ENCODE measurements at places on chromosomes 1 and 21. TPM values are rescaled to one million over a fixed set of nuclear protein-coding genes. Genes with fewer than 3 reads are reported as not detected.
A peak's percentile ranks its signal among the peaks of the same experiment; 100 is the strongest.

- no peak for DNase-seq
These were observed 93.0 kb downstream of the USH2A start for GRCh38 chr1:216330262-216330661.

- no peak for DNase-seq
These were observed 31.3 kb downstream of the NSL1 start for GRCh38 chr1:212760126-212760823.

- DNase-seq, result no peak
These were observed 45.1 kb downstream of the ATP2B4 start for GRCh38 chr1:203671521-203672278.

DNA sequence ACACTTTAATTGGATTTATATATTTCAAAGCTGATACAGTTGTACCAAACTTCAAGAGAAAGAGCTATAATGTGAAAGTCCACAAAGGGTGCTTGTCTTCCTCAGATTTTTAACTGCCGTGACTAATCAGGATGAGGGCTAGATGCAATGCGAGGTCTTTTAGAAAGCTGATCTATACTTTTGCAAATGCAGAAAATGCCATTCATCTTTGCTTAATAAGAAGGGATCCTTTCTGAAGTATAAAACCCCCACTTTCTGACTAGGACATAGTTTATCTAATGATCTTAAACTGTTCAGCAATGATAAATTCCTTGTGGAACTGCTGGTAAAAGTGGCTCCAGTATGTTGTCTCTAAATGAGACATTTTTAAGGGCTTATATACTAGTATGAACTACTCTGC lies 102.7 kb upstream of the NGF start:
- no peak for DNase-seq

DNA sequence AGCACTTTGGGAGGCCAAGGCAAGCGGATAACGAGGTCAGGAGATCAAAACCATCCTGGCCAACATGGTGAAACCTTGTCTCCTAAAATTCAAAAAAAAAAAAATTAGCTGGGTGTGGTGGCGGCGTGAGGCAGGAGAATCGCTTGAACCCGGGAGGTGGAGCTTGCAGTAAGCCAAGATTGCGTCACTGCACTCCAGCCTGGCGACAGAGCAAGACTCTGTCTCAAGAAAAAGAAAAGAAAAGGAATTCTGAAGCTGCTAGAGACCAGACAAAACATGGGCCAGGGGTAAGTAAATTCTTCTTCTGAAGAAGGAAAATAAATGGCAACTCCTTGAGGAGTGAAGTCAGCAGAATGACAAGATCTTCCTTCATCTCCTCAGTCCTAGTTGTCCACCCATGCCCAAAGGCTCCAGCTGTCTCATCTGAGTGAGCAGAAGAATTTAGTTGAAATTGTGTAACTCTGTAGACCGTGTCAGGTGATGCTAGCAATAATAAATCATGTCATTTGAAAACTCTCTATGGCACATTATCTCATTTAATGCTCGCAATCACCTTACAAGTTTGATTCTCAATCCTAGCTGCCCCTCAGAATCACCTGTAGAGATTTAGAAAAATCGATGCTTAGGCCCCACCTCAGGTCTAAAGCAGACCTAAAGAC lies 14.3 kb downstream of the PDZK1 start:
- no peak for DNase-seq

DNA sequence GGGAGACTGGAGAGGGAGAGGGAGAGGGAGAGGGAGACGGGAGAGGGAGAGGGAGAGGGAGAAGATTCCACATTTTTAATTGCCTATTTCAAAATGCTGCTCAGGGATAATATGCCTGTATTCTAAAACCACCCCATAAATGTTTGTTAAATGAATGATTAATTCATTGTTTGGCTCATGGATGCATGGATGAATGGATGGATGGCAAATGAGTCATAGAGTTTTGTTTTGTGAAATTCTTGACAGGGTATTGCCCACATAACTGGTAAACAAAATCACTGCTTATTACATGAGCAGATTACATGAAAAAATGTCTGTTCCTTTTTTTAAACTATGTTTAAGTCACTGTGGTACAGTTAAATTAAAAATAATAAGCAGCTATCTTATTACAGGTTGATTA lies 220.4 kb downstream of the ZP4 start:
- no peak for DNase-seq

DNA sequence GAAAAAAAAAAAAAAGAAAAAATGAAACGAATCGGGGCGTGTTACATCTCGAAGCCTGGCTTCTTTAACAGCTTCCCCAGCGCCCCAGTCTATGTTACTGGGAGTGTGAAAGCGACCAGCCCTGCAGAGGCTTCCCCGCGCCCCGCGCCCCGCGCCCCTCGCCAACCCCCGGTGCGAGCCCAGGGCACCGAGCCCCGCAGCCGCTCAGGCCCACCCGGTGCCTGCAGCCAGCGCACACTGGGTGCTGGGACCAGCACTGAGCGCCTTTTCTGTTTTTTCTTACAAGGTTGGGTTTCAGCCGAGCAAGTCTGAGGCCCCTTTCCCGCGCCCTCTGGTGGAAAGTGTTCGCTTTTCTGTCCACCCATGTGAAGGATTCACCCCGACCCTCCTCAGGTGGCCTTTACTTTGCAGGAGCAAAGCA lies 42.1 kb upstream of the ZNF496 start:
- DNase-seq, result no peak

- DNase-seq, result no peak
These were observed 20.8 kb downstream of the ACADM start for GRCh38 chr1:75745276-75745675.

DNA sequence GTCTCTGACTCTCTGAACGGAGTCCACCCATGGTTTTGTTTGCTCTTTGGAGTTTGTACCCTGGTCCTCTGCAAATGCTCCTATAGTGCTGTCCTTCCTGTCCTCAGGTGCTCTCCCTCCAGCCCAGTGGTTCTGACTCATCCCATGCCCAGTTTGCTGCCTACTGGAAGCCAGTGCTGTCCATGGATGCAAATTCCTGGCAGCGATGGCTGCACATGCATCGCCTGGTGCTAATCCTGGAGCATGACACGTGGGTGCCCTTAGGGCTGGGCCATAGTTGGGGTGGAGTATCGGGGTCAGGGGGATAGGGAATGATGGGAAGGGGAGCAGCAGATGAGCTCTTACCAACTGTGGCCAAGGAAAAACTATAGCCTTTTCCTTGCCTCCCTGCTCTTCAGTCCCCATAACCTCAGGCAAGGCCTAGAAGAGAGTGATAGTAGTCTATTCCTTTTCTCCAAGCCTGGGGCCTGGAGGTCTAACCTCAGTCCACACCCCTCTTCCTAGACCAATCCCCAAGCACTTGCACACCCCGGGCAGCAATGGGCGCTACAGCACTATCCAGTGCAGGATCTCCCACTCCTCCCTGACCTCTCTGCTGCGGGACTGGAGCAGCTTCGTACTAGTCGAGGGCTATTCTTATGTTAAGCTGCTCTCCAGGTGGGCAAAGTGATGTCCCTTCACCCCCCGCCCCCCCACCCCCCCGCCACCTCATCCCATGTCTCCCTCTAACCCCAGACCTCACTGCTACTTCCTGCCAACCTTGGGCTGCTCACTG lies 31.6 kb downstream of the HYI start:
- no peak for DNase-seq

- no peak for DNase-seq
These were observed 51.1 kb downstream of the GLUL start for GRCh38 chr1:182340233-182341058.

GRCh38 chr21:44517175-44517899 lies 22.7 kb downstream of the KRTAP10-1 start:
- no peak for DNase-seq

GRCh38 chr1:221487781-221488524 lies 253.9 kb downstream of the DUSP10 start:
- no peak for DNase-seq

DNA sequence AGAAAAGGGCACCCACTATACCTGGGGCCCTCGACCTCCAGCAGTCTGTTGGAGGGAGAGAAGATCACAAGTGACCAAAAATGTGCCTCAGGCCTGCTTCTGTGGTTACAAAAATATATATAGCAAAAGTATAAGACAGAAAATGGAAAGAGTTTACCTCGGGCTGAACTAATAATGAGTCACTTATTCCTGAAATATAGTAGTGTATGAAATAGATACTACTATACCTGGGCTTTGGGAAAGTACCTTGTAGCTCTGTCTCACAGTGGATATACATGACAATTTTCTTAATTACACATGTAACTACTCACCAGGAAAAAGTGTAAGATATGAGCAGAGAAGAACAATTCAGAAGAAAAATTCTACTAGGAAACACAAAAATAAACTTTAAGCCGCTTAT lies 7.3 kb upstream of the APCS start:
- DNase-seq, result no peak

GRCh38 chr1:244052016-244052727 lies 1.1 kb downstream of the ZBTB18 start:
- no peak for DNase-seq

DNA sequence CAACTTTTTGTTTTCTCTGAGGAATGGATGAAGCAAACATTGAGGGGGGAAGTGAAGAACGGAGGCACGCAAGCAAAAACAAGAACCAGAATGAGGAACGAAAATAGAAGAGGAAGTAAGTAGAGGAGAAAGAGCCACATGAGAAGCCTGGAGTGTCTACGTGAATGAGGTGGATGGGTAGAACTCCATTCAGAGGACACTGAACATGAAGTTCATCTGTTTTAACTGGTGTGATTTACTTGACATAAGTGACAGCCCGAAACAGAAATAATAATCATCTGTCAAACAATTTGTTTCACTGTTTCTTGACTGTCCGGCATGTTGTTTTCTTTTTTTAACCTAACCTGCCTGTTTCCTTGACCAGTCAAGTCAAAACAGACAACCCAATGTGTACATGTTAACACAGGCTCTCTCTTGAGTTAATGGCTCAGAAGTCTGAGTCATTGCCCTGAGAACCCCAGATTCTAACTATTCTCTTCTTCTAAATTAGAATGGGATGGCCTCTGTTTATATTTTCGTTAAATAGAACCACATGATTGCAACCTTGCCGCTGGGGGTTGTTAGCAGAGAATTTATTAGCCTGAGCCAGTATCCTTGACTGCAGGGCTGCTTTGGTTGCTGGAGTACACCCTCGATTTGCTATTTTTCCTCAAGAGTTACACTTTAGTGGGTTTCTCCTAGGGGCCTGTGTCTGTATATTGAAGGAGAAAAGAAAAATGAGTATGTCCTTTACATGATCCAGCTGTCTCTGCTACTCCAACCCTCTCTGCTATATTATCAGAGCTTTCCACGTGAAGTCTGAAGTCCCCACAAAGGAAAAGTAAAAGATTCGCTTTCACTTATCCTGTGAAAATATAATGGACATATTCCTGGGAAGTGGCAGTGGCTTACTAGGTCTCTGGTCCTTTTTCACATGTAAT lies 151.7 kb downstream of the ZC3H11B start:
- no peak for DNase-seq

DNA sequence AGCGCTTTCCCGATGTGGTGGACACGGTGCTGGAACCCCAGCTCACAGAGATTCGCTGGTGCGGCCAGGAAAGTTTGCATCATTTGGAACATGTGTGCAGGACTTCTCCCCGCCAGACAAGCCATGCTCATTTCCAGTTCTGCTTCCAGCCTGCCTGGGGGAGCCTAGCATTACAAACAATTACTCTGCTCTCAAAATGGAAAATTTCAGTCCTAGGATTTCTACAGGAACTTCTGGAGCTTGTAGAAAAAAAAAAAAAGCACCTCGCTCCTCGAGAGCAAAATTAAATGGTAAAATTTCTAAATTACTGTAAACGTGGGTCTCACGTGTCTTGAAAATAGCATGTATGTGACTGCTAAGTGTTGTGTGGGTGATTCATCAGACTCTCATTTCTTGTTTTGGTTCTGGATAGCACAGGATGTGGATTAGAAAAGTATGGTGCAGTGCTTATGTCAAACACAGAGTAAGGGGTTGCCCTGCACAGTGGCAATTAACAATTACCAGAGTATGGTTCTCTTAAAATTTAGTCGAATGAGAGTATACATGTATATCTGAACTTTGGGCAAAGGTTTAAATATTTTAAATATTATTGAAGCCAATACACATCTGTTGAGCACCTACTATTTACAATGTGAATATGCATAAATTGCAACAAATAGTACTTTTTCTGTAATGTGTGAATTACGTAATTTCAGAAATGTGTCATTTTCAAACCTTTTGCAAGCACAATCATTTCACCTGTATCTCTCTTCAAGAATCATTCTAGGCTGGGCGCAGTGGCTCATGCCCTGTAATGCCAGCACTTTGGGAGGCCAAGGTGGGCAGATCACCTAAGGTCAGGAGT lies 61.8 kb upstream of the PTGFRN start:
- DNase-seq, result no peak

DNA sequence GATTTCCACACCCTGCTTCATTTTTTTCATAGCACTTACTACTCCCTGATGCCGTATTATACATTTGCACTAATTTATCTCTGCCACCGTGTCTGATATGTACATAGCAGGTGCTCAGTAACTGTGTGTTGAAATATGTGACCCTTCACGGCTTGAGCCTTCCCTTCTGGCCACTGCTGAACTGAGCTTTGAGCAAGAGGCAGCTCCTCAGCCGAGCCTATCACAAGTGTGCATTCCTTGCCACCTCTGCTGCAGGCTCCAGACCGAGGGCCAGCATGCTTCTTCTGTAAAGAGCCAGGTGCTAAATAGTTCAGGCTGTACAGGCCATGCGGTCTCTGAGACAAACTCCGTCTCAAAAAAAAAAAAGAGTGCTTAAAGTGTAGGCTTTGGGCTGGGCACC lies 22.6 kb downstream of the PLEKHM2 start:
- DNase-seq, result no peak

GRCh38 chr1:72526926-72527325 lies 244.6 kb upstream of the NEGR1 start:
- no peak for DNase-seq

- DNase-seq, result no peak
These were observed 163.4 kb downstream of the HHIPL2 start for GRCh38 chr1:222384531-222384930.

- no peak for DNase-seq
These were observed 98.3 kb downstream of the LYPLAL1 start for GRCh38 chr1:219271818-219272535.

GRCh38 chr1:18951818-18952391 lies 4.6 kb downstream of the IFFO2 start:
- no peak for DNase-seq

- DNase-seq, result no peak
These were observed 3.9 kb upstream of the MMP23B start for GRCh38 chr1:1627829-1628753.

GRCh38 chr1:94753171-94753972 lies 66.8 kb upstream of the SLC44A3 start:
- peak; percentile 86 for DNase-seq

AADACL3 gene
- not detected for total RNA-seq

SH2D5 gene
- total RNA-seq, result 0.30 TPM

LRIG2 gene
- total RNA-seq, result 4.9 TPM

NADK gene
- 136 TPM for total RNA-seq

CD53 gene
- 9.3 TPM for total RNA-seq

GUCA2B gene
- total RNA-seq, result 0.53 TPM

UBASH3A gene
- 0.20 TPM for total RNA-seq
